ENCODE measurements at places on chromosomes 3 and 15.

- DNase-seq: no peak
These were observed 2.3 kb upstream of the BCHE start for GRCh38 chr3:165839296-165840076.

- DNase-seq: no peak
These were observed 8.4 kb upstream of the NR2C2 start for GRCh38 chr3:14938954-14939353.

- no peak for DNase-seq
These were observed 102.3 kb upstream of the PFN2 start for GRCh38 chr3:150073031-150073430.

- DNase-seq: peak; percentile 42
These were observed 54.2 kb upstream of the TSEN2 start for GRCh38 chr3:12430086-12430485.

DNA sequence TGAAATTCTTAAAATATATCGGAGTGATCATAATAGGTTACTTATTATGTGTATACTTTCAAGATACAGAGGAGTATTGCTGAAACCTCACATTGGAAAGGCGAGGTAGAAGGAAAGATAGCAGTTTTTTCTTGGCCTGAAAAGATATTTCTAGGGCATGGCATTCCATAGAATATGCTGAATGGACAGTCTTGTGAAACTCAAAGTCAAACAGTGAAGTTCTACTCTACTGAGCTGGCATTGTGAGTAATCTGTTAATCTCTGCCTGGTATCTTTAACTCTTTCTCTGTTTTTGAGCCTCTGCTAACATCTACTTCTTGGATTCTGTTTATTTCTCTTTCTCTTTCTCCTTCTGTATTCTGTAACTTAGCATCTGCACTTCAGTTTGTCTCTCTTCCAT is 176.3 kb upstream of the ZBTB20 start:
- DNase-seq: no peak

DNA sequence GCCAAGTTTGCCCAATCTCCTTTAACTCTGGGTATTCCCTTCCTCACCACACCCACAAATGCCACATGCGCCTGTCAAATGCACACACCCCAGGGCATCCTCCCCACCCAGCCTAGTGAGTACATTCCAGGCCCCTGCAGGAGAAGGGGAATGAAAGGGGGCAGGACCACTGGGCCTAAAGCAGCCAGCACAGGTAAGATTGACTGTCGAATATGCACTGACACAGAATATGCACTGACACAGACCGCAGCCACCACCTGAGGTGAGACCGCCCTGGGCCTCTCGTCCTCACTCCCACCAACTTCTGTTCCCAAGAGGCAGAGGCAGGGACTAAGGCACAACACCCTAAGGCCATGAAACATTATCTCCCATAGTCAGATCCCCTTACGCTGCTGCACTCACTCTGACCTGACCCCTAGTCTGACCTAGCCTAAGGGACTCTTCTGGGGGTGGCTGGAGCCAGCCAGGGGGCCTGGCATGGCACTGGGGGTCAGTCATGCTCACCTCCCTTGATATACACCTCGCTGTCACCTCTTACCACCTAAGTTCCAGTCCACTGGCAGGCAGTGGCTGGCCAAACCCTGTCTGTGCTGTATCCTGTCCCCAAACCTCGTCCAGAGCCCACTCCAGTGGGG is 10.8 kb downstream of the AP3B2 start:
- no peak for DNase-seq

DNA sequence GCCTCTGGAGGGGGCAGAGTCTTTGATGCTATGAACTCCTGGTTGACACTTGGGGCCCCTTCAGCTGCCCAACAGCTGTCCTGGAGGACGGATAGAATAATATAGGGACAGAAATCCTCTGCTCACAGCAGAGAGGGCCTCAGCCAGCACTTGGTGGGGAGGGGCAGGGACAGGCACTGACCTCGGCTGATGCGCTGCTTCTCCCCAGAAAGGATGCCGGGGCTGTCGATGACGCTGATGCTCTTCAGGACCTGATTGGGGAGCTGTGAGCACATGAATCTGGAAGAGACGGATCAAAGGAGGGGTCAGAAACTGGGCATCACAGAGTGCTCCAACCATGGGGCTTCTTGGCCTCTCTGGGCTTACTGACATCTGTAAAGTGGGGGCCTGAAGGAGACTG is 29.5 kb downstream of the EHD4 start:
- no peak for DNase-seq

DNA sequence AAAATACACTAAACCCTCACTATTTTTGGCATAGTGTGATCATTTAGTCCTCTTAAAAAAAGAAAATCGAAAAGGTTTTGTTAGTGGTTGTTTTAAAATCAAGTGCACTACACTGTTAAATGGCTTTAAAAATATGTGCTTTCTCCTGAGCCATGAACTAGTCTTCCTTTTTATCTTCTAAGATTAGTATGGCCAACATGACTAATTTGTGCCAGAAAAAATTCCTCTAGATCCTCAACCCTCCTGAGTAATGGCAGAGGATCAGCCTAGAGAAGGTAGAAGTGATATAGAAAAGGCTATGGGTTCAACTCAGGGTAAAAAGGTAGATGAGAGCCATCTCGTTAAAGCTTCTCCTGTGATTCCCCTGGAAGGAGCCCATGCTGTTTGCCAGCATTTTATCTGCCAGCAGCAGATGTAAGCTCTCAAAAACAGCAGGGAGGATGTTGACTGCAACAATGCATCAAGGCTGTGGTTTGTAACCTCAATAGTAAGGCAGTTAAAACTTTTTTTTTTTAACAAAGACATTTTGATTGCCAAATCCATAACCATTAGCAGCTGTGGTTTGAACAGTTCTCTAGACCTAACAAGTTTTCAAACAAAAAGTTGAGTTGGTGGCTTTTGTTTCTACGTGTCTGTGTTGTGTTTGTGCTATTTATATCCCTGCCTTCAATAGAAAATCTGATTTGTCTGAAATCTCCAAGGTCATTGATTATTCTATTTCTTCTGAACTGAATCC is 30.2 kb upstream of the ZNF609 start:
- DNase-seq: peak; percentile 74

DNA sequence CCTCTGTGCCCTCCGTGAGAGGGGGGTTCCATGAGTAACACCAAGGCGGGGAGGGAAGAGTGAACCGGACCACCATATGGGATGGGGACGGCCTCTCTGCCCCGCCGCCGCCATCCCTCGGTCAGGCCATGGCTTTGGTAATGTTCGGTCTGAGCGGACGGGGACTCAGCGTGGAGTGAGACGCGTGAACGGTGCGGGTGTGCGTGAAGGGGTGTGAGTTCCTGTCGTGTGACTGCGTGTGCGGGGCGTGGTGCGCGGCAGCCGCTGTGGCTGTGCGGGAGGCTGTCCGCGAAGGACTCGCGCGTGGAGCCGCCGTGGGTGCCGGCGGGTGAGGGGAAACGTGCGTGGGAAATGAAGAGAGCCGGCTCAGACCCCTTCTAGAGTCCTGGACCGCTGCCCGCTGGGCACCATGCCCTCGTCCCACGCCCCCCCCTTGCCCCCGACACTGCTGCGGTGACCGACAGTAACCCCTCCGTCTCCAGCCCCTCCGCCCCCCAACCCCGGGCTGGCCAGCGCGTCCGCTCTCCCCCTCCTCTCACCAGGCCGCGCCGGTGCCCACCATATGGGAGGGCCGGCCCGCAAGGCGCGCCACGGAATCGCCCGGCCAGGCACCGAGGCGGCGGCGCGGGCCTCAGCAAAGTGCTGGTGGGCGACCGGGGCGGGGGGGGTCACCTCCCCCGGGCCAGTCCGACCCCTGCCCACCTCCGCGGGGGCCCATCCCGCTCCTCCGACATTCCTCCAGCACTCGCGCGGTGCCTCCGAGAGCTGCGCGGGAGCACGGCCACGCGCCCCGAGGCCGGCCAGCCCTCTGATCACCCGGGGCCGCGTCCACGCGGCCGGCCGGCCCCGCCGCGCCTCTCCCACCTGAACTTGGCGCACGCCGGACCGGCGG is 589 bp downstream of the KLF15 start:
- peak; percentile 6 for DNase-seq

GRCh38 chr15:73901126-73901810 is 25.0 kb upstream of the LOXL1 start:
- DNase-seq: no peak

- DNase-seq: no peak
These were observed 28.2 kb downstream of the DUOX1 start for GRCh38 chr15:45157974-45158373.

- no peak for DNase-seq
These were observed 60.6 kb upstream of the RPL35A start for GRCh38 chr3:197889204-197889930.

DNA sequence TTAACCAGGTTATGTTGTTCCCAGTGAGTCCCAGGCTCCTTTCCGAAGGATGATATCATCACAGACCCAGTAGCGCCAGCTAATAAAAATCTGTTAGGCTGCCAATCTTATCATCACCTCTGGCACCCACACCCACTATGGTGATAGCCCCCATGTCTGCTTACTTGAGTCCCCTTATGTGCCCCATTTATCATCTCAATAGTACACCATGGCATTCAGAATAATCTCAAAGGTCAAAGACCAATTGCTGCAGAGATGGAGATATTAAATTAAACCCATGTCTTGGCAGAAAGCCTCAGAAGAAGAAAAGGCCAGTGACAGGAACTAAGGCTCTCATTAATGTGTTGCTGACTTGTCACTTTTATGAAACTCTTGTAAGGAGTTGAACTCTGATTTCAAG is 32.8 kb downstream of the CPNE4 start:
- no peak for DNase-seq

DNA sequence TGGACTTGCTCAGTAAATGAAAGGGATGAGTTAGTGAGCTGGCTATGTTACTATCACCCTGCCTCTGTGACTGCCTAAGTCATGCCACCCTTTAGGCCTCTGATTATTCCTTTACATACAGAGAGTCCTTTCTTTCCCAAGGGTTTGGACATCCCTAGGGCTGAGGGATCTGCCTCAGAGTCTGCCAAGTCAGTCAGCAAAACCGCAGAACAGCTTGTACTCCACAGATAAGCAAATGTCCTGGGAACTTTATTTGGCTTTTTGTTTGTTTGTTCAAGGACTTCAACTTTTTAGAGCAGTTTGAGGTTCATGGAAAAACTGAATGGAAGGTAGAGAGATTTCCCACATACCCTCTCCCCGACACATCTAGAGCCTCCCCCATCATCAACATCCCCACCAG is 82.6 kb upstream of the TRIM42 start:
- DNase-seq: no peak

DNA sequence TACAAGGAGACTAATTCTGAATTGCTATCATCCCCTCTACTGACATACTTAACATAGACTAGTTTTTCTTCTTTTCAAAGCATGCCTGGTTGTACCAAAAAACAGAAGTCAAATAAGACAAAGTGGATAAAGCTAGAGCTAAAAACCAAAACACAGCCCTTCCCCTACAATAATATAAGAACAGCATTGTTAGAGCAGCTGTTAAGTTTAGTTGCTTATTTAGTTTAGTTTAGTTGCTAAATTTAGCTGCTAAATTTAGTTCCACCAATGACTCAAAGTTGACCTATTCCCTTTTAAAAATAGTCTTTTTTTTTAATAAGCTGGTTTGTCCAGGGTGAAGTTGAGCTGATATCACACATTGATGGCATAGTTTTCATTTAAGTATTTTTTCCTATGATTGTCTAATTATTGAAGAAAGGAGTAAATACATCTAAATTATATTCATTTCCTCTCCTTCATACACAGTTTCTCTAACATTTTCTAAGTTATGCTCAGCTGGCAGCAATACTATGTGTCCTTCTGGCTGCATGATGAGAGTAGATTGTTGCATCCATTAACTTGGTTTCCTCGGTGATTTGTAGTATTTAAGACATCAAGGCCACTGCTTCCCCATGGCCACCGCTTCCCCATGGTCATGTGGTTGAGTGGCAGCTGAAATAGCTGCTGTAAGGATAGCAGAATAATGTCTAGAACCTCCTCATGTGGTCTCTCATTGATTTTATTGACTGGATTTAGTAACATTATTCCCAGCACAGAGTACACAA is 718.6 kb upstream of the NECTIN3 start:
- no peak for DNase-seq

DNA sequence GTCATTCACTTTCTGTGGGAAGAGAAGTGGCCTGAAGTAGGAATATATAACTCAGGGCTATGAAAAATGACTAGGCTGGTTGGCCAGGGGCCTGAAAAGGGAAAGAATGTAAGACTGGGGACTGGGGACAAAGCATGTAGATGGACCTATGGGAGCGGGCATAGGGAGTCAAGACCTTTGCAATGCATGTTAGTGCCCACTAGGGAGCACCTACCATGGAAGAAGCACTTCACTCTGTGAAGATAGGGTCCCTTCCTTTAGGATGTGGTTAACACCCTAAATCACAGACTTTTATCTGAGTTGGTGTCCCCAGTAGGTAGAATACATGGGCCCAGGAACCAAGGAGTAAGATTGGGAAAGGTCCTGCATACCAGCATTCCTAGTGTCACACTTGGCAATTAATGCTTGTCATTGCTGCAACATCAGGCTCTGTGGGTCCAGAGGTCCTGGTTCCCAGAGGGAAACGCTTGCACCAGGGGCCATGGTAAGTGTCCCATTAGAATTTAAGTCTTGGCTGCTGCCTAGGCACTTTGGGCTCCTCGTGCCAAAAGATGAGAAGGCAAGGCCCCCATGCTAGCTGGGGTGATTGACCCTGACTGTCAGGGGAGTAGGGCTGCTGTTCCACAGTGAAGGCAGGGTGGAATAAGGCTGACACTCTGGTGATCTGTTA is 79.6 kb downstream of the CRYGS start:
- DNase-seq: no peak

DNA sequence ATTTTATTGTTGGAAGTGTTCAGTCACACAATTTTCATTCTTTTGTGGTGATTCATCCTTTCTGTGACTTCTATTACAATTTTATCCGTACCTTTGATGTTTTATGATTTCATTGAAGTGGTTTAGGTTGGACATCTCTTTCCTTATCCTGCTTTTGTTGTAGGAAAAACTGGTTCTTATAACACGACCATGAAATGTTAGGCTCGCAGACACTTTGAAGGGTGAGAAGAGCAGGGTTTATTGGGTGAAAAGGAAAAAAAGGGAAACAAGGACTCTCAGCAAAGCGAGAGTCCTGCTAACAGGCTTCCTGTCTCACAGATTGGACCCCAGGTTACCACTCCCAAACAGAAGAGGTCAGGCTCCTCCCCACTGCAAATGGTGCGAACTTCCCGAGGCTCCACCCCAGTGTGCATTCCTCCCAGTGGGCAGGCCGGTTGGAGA is 257.4 kb downstream of the STXBP5L start:
- no peak for DNase-seq

Data from dermis microvascular lymphatic vessel endothelial cell (primary cell).